ENCODE measurements at places on chromosomes 12 and 14.

GRCh38 chr14:24363401-24363800 is 4.6 kb upstream of the NFATC4 start:
- DNase-seq: no peak

DNA sequence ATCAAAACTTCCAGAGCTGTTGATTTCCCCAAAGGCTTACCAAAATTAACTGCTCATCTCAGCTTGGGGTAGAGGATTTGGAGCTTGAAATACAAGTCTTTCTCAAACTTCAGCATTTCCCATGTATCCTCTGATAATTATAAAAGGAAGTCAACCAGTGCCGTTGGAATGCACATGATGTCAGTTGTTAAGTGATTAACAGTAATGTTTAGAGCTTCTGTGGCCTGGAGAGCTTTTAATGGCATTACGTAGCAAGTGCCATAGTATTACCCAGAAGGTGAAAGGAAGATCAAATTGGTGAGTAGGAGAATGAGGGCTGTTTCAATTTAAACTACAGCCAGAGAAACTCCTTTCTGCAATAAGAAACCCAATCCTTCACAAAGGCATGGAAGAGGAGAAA is 62.5 kb upstream of the PTPRR start:
- DNase-seq: no peak

DNA sequence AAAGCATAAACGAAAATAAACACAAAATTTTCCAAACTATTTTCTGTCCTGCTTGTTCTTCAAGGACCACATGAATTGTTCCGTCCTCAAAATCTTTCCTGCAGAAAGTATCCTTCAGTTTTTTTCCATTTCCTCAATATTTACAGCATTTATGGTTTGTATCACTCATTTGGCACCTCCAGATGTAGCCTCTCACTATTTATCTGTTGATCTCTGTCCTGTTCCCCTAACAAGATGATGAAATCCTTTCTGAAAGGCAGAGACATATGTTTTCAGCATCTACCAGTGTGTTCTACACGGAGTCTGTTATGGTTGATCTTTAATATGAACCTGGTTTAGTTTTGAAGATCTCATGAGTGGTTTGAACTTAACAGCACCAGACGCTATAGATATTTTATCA is 490.2 kb downstream of the NELL2 start:
- DNase-seq: no peak

GRCh38 chr14:82359201-82359600 is 825.5 kb upstream of the SEL1L start:
- no peak for DNase-seq

DNA sequence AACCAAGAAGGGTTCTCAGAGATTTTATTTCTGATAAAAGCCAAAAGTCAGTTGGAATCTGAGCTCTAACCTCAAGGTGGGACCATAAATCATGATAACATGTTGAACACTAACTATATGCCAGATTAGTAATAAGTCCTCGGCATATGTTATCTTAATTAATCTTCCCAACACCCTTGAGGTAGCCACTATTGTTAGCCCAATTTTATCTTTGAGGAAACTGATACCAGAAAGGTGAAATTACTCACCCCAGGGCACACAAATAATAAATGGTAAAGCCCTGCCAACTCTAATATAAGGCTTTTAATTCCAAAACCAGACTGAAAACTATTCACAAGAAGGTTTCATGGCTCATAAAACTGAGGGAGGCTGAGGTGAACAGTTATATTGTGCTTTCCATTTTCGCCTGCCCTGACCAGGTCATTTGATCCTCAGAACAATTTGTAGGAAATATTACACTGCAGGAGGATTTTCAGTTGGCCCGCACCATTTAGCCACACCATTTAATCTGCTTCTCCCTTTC is 16.1 kb upstream of the NUAK1 start:
- no peak for DNase-seq

- no peak for DNase-seq
These were observed 198.8 kb downstream of the KITLG start for GRCh38 chr12:88381466-88381865.

DNA sequence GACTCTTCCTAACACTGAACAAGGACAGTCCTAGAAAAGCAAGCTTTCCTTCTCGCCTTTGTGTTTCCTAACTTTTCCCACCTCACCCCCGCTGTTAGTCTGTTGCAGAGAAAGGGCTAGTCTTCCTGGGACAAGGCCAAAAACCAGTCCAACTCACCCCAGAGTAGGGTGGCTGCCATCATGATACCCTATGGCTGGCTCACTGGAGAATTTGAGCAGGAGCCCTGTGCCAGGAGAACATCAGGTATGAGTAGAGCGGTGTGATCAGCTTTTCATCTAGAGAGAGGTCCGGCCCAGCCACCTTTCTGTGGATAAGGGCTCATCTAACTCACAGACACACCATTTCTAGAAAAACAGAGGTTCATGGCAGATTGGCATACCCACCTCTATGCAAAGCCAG is 16.7 kb upstream of the ZFP36L1 start:
- no peak for DNase-seq

DNA sequence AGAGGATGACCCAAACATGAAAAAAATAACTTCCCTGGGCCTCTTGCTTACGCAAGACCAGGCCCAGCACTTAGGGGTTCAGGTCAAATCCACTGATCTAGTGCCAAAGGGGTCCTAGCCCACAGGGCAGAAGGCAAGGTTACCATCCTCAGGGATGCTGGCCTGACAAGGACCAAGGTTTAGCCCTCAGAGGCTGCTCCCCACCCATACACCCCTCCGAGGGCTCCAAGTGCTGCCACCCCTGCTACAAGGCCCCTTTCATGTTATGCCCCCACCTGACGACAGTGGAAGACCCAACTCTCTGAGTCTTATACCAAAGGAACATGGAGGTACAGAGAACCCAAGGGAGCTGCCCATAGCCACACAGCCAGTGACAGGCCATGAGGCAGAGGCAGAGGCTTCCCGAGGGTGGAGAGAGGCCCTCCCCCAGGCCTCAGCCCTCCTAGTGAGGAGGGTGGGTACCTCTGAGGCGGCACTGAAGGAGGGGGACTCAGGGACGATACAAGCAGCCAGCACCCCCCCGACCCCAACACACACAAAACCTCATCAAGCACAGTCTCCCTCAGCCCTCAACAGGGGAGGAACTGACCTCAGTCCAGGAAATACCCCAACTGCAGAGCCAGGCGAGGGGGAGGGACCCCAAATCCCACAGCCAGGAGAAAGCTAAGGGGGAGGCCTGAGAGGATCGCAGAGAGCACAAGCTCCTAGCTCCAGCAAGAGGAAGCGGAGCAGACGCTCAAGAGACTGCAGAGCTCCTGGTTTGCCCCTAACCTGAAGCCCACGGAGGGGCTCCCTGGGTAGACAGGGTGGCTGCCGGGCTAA is 37.0 kb downstream of the ANAPC7 start:
- DNase-seq: no peak

DNA sequence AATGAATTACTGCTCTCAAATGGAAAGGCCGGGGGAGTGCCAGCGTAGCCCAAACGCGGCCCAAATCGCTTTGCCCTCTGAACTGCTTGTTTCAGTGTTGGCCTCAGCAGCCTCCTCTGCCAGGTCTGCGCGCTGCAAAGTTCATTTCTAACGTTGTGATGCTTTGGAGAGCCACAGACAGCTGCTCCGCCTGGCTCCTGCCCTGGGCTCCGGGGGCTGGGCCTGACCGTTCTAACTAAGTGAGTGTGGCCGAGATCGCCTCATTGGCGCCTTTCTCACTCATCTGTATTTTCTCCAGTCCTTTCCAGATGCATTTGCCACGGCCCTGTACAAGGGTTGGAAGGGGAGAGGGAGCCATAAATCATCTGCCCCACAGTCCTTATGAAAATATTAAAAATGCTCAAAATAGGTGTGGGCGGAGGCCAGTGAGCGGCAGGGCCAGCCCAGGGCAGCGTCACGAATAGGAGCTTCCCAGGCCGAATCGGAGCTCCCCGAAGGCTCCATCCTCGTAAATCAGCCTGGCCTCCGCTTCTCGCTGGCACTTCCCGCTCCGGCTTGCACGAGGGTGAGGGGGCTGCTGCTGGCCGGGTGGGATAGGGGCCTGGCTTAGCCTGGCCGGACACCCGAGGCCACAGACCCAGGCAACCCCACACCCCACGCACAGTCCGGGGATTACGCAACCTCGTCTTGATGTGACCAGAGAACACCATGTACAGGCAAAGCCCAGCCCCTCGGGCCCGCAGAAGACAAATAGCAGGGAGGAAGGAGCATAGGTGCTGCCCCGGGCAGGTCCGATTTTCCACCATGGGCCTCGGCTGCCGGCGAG is 196.6 kb upstream of the DIO3 start:
- no peak for DNase-seq

DNA sequence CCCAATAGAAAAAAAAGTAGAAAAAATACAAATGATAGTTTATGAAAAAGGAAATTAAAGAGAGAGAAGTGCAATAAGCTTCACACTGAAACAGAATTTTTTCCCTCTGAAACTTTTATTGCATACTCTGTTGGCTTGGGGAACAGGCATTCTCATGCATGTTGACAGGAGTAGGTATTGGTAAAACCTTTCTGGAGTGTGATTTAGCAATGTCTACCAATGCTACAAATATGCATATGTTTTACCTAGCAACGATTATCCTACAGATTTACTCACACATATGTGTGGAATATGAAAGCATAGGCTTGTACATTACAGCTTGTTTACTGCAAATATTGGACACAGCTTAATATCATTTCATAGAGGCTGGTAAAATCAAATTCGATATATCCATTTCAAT is 125.7 kb upstream of the MYF6 start:
- no peak for DNase-seq

GRCh38 chr12:93047118-93047517 is 118.0 kb upstream of the EEA1 start:
- no peak for DNase-seq

DNA sequence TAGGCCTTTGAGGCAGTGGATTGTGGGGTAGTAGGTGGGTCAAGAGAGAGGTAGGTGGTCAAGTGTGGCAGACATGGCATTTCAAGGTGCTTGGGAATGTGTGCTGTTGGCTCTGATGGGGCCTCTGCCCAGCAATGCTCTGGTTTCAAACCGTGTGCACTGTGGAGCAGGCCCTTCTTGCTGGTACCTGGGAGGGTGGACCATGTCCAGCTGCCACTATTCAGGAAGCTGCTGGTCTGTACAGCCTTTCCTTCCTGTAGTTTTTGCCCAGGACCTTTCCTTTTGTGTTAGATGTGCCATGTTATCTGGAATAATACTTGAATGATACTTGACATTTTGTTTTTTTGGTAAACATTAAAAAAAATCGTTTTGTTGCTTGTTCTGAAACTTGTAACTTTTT is 14.8 kb downstream of the RIMKLB start:
- DNase-seq: no peak

DNA sequence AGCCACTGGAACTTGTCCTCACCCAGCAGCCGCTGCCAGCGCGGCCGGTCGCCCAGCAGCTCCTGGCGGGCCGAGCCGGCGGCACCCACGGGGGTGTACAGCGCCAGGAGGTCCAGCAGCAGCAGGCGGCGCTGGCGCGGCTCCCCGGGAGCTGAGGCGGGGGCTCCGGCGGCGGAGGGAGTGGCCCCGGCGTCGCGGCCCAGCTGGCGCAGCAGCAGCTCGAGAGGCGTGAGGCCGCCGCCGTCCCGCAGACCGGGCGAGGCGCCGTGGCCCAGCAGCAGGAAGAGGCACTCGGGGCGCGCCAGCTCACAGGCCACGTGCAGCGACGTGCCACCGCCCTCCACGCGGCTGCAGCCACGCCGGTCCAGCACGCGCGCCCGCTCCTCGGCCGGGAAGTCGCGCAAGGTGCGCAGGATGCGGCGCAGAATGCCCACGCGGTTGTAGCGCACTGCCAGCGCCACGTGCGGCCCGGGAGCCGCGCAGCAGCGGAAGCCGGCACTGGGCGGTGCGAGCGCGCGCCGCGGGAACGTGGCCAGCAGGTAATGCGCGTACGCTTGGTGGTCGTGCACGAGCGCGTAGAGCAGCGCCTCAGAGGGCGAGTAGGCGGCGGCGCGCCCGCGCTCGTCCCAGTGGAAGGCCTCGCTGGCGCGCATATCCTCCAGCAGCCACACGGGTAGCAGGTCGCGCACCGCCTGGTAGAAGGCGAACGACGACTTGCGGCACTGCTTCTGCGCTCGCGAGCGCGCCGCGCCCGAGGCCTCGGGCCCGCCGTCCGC is 2.3 kb downstream of the ANKRD9 start:
- DNase-seq: no peak

DNA sequence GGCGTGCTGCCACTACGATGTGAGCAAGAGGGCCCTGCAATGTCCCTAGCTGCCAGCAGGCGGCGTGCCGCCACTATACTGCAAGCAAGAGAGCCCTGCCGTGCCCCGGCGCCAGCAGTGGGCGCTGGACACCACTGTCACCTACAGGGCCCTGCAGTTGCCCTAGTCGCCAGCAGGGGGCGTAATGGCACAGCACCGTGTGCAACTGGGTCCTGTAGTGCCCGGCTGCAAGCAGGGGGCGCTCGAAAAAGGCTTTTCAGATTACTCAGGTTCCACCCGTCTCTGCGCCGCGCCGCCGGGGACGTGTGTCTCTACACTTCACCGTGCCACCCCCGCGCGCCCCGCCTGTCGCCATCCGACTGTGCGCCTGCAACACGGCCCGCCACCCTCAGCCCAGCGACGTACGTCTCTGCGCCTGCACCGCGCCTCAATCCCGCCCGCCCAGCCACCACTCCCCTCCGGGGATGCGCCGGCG is 1356.9 kb downstream of the TMEM121 start:
- no peak for DNase-seq

- no peak for DNase-seq
These were observed 5.2 kb upstream of the HSP90B1 start for GRCh38 chr12:103924761-103925641.

GRCh38 chr12:120884644-120885043 is 19.5 kb downstream of the SPPL3 start:
- DNase-seq: no peak

- DNase-seq: no peak
These were observed 465.4 kb downstream of the FSCB start for GRCh38 chr14:44041700-44042099.

- DNase-seq: no peak
These were observed 174.5 kb upstream of the NPAS3 start for GRCh38 chr14:32764131-32764530.

GRCh38 chr14:91866511-91867295 is 633 bp downstream of the TC2N start:
- peak; percentile 24 for DNase-seq

DNA sequence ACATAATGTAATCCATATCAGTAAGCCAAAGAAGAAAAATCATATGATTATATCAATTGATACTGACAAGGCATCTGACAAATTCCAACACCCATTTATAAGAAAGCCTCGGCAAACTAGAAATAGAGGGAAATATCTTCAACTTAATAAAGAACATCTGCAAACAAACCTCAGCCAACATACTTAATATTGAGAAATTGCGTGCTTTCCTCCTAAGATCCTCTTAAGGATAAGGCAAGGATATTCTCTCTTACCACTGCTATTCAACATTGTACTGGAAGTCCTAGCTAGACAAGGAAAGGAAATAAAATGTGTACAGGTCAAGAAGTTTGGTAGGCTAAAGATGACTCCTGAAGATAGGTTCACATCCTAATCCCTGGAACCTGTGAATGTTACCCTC is 115.9 kb downstream of the DERA start:
- DNase-seq: no peak

- DNase-seq: no peak
These were observed 6.3 kb upstream of the TMEM121 start for GRCh38 chr14:105519946-105520698.

All from NK-92 treated with Interleukin-12 subunit alpha and Interleukin-12 subunit beta, amount 100 ng/mL, for 24 hours (cell line).